ENCODE measurements at places on chromosomes 1 and 21. TPM values are rescaled to one million over a fixed set of nuclear protein-coding genes. Genes with fewer than 3 reads are reported as not detected.

Gene PRELP
- polyA plus RNA-seq, result not detected

Gene NES
- polyA plus RNA-seq, result not detected

Gene PM20D1
- 2.1 TPM for polyA plus RNA-seq

Gene ARHGAP29
- polyA plus RNA-seq, result not detected

Gene FMO5
- polyA plus RNA-seq, result 11.8 TPM

Gene DCDC2B
- not detected for polyA plus RNA-seq

Gene DENND2C
- polyA plus RNA-seq, result 0.27 TPM

Gene PLD5
- polyA plus RNA-seq, result 0.37 TPM

DNA sequence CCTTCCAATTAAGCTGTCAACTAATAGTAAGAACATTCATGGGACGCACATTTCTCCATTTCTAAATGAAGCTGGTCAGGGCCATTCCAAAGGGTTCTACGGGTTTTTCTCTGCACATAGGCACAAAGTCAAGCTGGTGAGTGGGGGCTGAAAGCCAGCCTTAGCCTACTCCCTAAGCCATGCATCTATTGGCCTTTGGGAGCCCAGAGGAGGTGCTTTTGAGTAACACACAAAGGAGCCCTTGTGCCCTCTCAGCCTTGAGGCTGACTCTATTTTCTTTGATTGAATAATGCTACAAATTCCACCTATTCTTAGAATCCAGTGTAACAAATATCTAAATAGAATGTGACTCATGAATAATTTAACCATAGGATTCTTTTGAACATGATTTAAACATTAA lies 73.6 kb downstream of the RGS13 start:
- H3K27ac ChIP-seq, result no peak overlapping the region
- H3K36me3 ChIP-seq, result no peaks in the 10 kb centered on the region

- peaks cover 43% of the 10 kb centered on the region for H3K36me3 ChIP-seq
- peak; percentile 94 for DNase-seq
- H3K27ac ChIP-seq, result peak within 1 kb of the TSS; percentile 81
- peaks cover 50% of the 10 kb centered on the region for H3K4me1 ChIP-seq
- H3K4me3 ChIP-seq, result peak within 1 kb of the TSS; percentile 98
- no peaks in the 10 kb centered on the region for H3K27me3 ChIP-seq
Measured at GRCh38 chr1:161038523-161039153, at the start of gene TSTD1. Gene TSTD1 (minus strand): TSS chr1:161038964. CDS start chr1:161038889, 75 bp downstream.

DNA sequence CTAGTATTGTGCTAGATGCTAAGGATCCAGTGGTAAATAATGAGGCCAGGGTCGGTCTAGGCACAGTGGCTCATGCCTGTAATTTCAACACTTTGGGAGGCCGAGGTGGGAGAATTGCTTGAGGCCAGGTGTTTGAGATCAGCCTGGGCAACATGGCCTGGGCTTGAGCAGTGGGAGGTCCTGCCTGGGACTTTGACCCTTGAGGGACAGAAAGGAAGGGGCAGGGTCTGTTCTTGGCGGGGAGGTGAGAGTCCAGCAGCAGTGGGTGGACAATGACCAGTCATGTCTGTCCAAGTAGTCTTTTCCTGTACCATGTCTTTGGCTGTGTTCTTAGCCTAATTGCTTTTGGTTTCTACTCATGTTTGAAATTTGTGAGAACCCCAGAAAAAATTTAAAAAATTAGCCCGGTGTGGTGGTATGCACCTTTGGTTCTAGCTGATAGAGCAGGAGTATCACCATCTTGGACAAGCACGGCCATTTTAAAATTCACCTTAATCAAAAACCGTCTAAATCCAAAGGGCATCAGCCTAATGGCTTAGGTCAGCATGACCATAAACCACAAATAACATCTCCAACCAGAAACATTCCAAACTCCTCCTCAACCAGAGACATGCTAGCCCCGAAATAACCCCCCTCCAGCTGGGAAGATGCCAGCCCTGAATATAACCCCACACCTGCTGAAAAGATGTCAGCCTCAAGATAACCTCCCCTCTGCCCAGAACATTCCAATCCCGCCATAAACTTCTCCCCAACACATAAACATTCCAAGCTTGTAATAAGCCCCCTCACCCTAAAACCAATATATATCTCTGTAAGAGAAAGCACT lies 6.8 kb upstream of the AK2 start:
- no peak for DNase-seq
- H3K27ac ChIP-seq, result no peak overlapping the region
- no peak overlapping the region for H3K4me3 ChIP-seq

GRCh38 chr1:63662841-63663240 lies 69.6 kb downstream of the PGM1 start:
- H3K4me1 ChIP-seq, result no peaks in the 10 kb centered on the region
- H3K27me3 ChIP-seq, result no peaks in the 10 kb centered on the region
- no peaks in the 10 kb centered on the region for H3K36me3 ChIP-seq
- no peak overlapping the region for H3K27ac ChIP-seq
- no peak overlapping the region for H3K4me3 ChIP-seq

DNA sequence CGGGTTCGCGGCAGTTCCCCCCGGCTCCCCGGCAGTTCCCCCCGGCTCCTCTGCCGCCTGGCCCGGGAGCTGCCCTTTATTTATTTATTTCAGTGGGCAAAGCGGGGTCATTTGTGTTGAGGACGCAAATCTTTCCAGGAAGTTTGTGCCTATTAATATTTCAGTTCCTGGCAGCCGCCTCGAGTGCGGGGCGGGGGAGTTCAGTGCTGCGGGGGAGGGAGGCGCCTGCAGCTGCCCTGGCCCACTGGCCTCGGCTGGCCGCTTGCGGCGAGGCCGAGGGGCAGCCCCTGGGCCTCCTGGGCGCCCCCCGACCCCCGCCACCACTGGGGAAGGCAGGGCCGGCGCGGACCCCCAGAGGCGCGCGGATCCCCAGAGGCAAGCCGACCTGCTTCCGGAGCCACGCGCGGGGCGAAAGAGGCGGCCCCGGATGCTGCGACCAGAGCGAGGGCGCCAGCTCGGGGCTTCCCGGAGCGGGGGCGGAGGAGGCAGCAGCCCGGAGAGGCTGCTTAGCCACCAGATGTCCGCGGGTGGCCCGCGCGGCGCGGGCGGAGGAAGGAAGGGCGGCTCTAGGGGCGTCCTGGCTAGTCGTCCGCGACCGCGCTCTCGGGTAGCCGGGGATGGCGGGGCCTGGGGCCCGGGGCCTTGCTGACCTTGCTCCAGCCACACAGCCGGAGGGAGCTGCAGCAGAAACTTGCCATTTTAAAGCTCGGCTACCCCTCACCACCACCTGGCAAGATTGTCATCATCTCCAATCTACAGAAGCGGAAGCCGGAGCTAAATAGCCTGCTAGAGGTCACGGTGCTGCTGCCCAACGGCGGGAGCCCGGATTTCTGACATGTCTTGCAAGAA lies 48.0 kb downstream of the H3-3A start:
- no peaks in the 10 kb centered on the region for H3K36me3 ChIP-seq
- DNase-seq, result peak; percentile 93
- peaks cover 36% of the 10 kb centered on the region for H3K4me1 ChIP-seq
- peak overlapping the region; percentile 99 for H3K27ac ChIP-seq
- H3K4me3 ChIP-seq, result peak overlapping the region; percentile 75
- no peaks in the 10 kb centered on the region for H3K27me3 ChIP-seq

- peak overlapping the region; percentile 78 for H3K4me3 ChIP-seq
- no peaks in the 10 kb centered on the region for H3K27me3 ChIP-seq
- H3K36me3 ChIP-seq, result no peaks in the 10 kb centered on the region
- peak overlapping the region; percentile 64 for H3K27ac ChIP-seq
Measured at GRCh38 chr1:248872752-248873408, 14.0 kb upstream of the ZNF692 start.

DNA sequence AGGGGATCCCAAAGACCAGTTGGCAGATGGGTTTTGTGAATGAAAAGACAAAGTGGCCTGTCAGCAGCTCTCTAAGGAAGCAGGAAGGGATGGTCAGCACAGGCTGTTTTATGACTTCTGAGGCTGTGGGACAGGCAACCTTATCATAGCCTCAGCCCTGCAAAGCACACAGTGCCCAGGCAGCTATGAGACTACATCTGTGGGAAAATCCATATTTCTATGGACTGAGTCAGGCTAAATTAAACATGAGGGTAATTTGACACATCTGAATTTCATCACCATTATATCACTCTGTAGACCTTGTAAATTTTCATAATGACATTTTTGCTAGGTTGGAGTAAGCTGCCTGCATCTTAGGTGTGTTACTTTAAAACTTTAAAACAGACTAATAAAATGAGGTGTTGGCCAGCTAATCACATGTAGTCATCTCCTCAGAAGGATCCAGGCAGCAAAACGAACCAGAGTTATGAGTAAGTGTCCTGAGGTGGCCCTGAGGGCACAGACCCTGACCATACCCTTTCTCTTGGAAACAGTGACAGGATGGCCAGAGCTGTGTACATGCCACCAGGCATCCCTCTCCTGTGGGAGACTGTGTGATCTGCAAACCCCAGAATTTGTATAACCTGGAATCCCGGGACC lies 14.6 kb downstream of the NGF start:
- no peaks in the 10 kb centered on the region for H3K4me1 ChIP-seq
- H3K4me3 ChIP-seq, result no peak overlapping the region
- DNase-seq, result no peak
- no peak overlapping the region for H3K27ac ChIP-seq
- no peaks in the 10 kb centered on the region for H3K36me3 ChIP-seq

DNA sequence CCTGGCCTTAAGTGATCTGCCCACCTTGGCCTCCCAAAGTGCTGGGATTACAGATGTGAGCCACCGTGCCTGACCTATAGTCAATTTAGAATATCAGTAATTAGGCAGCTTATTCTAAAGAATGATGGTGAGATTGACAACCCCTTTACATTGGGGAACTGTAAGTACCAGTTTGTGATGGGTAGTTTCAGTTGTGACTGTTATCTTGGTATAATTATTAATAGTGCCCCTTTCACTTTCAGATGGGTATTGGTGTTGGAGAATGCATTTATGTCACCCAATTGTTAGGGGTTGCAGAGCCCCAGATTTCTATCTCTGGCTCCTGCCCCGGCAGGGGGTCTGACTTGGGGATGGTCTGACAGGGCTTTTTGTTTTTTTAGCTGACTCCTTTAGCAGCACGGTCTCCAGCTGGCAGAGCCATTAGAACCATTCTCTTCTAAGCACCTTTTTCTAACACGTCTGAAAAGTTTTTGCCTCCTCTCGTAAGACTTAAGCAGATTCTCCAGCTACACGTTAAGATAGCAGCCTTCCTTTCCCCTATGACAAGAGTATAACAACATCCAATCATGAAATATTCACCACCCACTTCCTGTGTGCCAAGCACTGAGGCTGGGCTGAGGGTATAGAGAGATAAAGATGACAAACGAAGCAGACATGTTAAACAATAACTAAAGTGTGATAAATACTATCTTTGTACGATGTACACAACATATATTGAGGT lies 157.8 kb downstream of the SDCCAG8 start:
- H3K27ac ChIP-seq, result no peak overlapping the region
- H3K4me3 ChIP-seq, result no peak overlapping the region
- no peaks in the 10 kb centered on the region for H3K27me3 ChIP-seq
- peaks cover 7% of the 10 kb centered on the region for H3K36me3 ChIP-seq
- H3K4me1 ChIP-seq, result peaks cover 8% of the 10 kb centered on the region

GRCh38 chr1:100343897-100344296 lies 8.4 kb upstream of the CDC14A start:
- H3K4me1 ChIP-seq, result no peaks in the 10 kb centered on the region
- H3K27me3 ChIP-seq, result no peaks in the 10 kb centered on the region
- no peak overlapping the region for H3K27ac ChIP-seq
- DNase-seq, result no peak

GRCh38 chr1:76786222-76786621 lies 81.1 kb upstream of the ST6GALNAC5 start:
- no peaks in the 10 kb centered on the region for H3K27me3 ChIP-seq
- H3K36me3 ChIP-seq, result no peaks in the 10 kb centered on the region
- H3K27ac ChIP-seq, result no peak overlapping the region
- no peaks in the 10 kb centered on the region for H3K4me1 ChIP-seq
- no peak for DNase-seq

- H3K27me3 ChIP-seq, result no peaks in the 10 kb centered on the region
- H3K4me3 ChIP-seq, result no peak overlapping the region
- H3K4me1 ChIP-seq, result no peaks in the 10 kb centered on the region
- DNase-seq, result no peak
- H3K36me3 ChIP-seq, result no peaks in the 10 kb centered on the region
Measured at GRCh38 chr1:164801246-164801731, 242.3 kb downstream of the PBX1 start.

DNA sequence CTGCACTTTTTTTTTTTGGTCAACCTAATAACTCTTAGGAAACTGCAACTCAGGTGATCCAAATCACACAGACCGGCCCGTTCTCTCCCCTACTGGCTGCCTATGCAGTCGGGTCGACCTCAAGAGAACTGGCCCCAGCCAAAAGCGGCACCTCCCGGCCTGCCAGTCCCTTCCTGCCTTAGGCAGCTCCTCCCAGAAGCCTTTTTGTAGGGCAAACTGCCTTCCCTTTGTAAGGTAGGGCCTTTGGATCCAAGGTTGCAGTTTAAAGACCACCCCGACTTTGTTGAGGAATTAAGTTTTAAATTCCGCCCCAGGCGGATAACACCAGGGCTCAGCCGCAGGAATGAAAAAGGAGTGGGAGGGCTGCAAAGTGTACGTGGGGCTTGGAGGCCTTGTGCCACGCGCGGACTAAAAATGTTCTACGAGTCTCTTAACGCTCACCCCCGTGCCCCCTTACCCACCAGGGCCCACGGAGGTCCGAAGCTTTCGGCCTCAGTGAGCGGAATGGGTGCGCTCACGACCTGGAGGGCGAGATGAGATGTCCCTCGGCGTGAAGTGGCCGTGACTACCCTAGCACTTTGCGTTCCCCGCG lies 642 bp upstream of the ST3GAL3 start:
- H3K27ac ChIP-seq, result peak overlapping the region; percentile 17
- H3K36me3 ChIP-seq, result peaks cover 28% of the 10 kb centered on the region
- H3K4me1 ChIP-seq, result peaks cover 17% of the 10 kb centered on the region
- H3K4me3 ChIP-seq, result peak overlapping the region; percentile 73
- DNase-seq, result no peak

DNA sequence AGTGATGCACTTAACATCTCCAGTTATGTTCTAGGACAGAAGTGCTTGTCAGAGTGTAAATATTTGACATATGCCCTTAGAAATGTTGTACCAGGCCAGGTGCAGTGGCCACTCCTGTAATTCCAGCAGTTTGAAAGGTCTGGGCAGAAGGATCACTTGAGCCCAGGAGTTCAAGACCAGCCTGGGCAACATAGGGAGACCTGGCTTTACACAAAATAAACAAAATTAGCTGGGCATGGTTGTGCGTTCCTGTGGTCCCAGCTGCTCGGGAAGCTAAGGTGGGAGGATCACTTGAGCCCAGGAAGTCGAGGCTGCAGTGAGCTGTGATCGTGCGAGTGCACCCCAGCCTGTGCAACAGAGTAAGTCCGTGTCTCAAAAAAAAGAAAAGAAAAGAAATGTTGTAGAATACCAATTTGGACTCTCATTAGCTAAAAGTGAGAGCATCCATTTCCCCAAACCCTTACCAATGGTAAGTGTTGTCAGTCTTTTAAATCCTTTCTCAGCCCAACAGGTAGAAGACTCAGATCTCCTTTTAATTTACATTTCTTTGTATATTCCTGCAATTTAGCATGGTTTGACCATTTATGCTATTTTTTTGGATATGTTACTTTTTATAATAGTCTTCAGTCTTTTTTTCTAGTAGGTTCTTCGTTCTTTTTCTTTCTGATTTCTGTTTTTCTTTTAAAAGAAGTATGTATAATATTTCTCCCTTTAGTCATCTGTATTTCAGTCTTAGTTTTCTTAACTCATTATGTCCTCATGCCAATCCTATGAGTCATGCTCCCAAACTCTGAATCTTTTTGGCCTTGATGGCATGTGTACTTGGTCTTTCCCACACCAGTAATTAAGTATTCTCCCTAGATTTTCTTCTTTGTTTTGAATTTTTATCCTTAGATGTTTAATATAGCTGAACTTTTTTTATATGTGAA lies 74.4 kb downstream of the CAMTA1 start:
- peaks cover 2% of the 10 kb centered on the region for H3K36me3 ChIP-seq
- H3K27me3 ChIP-seq, result no peaks in the 10 kb centered on the region
- DNase-seq, result no peak
- H3K4me1 ChIP-seq, result no peaks in the 10 kb centered on the region

- H3K36me3 ChIP-seq, result no peaks in the 10 kb centered on the region
- no peak overlapping the region for H3K4me3 ChIP-seq
- H3K27me3 ChIP-seq, result no peaks in the 10 kb centered on the region
- no peak overlapping the region for H3K27ac ChIP-seq
Measured at GRCh38 chr1:60102267-60103061, 28.9 kb upstream of the C1orf87 start.
